ENCODE measurements at places on chromosomes 12 and 14.
A peak's percentile ranks its signal among the peaks of the same experiment; 100 is the strongest.

DNA sequence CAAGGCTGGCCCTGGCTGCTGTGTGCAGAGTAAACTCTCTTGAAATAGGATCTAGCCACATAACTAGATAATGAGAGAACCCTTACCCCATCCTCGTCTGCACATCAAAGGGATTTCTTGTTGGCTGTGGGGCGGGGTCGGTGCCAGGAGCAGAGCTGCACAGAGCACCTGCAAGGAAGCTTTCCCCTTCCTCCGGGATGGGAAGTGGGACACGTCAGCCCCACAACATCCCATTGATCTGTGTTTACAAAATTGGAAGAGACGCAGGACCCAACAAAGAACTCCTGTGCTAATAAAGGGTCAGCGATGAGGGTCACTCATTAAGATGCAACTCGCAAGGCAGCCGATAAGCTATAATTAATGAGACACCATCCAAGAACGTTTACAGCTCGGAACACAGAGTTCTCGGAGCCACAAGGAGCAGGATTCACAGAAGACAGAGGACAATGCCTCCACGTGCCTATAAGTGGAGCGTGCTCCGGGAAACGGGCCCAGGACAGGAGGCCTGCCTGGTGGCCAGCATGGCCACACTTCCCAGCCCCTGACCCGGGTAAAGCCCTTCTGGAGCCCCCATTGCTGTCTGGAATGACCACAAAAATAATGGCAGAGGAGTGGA, 171.5 kb downstream of the SLC15A4 start:
- no peak for DNase-seq

DNA sequence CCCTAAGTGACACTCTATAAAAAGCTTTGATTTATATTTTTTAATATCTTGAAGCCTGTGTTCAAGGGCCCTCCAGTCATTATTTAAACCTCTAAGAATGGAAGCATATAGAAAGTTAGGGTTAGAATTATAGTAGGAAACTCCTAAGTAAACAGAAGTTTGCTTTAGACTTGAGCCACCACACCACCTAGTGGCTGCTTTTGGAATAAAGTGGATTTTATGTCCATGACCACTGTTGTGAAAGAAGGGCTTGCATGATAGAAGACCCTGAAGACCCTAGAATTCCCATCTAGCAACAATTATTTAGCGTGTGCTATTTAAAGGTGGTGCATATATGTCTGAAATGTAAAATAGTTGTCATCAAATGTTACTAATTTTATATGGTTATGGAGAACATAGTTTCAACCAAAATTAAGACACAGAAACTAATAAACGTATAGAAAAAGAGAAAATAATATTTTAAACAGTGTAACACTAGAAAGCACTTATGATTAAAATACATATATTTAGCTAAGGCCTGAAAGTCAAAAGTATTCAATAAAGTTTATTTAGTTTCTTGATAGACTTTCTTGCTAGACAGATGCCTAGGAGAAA, 21.3 kb downstream of the LRRIQ1 start:
- DNase-seq, result peak; percentile 56

- DNase-seq, result no peak
These were observed 216.1 kb downstream of the TMEM132D start for GRCh38 chr12:129687731-129688130.

GRCh38 chr14:71004481-71004880, 97.2 kb downstream of the PCNX1 start:
- no peak for DNase-seq

GRCh38 chr12:53937596-53938325, 870 bp upstream of the HOXC13 start:
- no peak for DNase-seq

DNA sequence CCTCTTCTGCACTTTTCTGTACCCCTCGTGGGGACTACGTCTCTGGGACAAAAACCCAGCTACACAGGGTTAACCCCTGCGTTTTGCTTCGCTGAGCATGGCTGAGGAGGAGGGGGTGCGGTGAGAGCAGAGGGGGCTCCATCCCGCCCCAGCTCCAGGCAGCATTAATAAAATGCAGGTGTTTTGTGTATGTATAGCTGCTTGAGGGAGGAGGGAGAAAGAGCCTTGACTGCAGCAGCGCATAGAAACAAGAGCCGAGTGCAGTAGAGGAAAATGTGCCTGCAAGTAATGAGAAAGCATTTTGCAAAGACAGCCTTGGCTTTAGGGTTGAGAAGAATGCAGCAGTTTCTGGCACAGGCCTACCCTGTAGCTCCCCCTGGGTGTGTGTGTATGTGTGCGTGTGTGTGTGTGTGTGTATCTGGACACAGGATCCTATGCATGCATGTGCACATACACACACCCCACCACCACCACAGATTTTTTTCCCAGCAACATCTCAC, 103.9 kb downstream of the ZFP36L1 start:
- no peak for DNase-seq

DNA sequence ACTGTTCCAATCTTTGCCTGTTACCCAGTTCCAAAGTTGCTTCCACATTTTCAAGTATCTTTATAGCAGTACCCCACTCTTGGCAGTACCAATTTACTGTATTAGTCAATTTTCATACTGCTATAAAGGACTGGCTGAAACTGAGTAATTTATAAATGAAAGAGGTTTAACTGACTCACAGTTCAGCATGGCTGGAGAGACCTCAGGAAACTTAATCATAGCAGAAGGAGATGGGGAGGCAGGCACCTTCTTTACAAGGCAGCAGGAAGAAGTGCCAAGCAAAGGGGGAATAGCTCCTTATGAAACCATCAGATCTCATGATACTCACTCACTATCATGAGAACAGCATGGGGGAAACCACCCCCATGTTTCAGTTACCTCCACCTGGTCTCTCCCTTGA, 215.0 kb downstream of the SNAPC1 start:
- DNase-seq, result no peak

DNA sequence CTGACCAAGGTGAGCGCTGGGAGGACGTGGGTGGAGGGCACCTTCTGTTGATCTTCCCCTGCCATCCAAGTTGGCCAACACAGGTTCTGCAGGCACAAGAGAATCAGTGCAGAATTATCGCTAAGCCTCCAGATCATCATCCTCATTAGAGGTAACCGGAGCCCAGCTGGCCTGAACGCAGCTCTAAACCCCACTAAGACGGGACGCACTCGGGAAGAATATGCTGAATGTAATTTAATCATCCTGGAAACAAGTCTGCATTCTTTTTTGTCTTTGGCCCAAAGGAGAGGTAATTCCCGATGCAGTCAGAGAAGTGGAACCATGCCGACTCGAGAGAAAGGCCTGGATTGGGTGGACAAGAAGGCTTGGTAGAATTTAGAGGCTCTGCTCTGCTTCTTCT, 111.0 kb upstream of the GSC start:
- DNase-seq, result no peak

DNA sequence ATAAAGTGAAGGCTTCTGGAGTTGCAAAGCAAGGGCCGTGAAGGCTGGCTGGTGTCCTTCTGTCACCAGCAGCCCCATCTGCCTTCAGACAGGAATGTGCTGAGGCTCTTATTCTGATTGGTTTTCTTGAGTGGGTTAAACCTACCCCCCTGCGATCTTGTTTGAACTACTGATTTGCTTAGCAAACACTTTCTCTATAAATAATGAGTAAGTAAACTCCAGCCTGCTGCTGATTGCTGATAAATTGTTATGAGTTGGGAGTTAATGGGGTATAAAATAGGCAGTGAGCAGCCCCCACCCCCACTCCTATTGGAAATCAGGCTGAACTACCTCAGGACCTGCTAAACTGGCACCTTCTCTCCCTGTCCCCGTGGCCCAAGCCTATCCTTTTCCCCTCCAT, 146.1 kb upstream of the NOS1 start:
- DNase-seq, result no peak

- no peak for DNase-seq
These were observed 194.2 kb upstream of the ABCD2 start for GRCh38 chr12:39813776-39814175.

DNA sequence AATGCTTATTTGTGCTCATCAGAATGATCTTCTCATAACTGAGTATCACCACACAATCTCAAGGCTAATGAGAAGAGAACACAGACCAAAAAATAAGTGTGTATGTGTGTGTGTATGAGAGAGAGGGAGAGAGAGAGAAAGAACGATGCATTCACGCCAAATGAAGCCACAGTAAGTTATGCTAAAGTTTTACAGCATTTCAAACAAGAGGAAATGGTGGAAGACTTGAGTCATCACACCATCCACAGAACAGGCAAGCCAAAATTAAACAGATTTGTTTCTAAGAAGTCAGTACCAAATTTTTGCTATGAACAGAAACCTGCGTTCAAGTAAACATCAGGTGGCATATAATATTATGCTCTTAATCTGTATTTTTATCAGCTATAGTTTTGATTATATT, 141.2 kb downstream of the MED13L start:
- no peak for DNase-seq

DNA sequence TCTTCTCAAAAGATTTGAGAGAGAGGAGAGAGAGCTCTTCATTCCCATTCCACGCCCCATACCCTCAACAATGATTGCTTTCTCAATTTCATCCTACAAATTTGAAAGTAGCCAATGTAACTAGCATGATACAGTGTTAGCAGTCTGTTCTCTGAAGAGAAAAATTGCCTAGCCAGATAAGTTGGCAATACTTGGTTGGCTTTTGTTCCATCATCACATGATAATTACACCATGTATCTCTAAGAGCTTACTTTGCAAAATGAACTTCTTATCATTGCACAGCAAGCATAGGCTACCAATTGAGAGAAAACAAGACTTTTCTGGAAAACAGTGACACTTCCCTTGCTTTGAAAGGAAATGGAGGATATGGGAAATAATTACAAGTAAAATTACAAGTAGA, 68.9 kb downstream of the FSCB start:
- no peak for DNase-seq

DNA sequence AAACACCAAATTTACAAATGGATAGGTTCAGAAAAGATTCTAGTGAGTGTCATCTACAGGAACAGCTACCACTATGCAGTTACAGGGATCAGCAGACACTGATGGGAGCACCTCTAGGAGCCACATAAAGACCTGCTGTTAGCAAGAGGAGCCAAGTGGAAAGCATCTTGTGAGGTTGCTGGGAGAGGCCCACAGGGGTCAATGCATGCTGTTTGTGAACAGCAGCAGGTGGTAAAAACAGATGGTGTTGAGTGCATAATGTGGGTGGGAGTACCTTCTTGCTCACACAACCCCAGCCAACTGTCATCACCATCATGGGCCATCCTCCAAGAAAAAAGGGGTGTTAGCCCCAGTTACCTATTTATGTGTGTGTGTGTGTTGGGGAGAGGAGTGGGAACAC, 215.2 kb upstream of the SSTR1 start:
- no peak for DNase-seq

DNA sequence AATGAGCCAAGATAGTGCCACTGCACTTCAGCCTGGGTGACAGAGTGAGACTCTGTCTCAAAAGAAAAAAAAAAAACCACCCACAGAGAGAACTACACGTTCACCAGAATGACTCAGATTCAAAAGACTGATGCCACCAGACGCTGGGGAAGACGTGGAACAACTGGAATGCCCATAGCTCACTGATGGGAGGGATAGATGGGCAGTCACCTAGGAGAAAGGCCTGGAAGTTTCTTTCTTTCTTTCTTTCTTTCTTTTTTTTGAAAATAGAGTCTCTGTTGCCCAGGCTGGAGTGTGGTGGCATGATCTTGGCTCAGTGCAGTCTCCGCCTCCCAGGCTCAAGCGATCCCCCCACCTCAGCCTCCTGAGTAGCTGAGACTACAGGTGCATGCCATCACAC, 10.0 kb upstream of the KLC1 start:
- no peak for DNase-seq

DNA sequence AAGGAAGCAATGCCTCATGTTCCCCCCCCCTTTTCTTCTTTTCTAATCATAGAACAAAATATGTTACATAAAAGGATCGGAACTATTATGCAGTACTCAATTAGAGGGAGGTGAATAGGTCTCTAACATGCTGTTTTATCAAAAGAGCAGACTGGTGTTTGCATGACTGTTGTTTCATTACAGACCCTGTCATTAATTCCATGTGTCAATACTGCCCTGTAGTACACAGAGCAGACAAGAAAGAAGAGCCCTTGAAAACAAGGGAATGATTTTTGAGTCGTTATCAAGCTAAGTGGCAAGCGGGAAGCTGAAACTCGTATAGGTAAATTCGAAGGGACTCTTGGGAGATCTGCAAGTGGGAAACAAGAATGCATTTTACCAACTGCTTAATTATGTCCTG, 76.9 kb upstream of the TMEM263 start:
- no peak for DNase-seq

DNA sequence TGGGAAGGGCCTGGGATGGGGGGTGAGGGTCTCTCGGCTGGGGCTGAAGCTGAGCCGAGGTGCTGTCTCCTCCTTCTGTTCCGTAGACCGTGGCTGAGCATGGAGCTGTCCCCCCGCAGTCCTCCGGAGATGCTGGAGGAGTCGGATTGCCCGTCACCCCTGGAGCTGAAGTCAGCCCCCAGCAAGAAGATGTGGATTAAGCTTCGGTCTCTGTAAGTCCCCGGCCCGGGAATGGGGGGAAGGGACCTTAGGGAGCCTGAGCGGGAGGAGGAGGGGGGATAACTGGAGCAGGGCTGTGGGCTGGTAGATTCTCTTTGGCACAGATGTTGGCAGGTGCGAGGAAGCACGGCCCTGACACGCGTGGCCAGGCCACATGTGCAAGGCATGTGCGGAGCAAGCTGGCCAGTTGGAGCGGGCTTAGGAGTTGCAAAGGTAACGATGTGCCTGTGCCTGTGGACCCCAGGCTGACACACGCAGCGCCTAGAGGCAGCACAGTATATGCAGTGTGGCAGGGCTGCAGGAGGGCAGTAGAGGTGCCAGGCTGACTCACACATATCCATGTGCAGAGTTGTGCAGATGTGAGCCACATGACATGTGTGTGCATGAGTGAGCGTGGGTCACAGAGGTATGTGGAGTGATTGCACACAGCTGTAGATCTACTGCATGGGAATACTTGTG, 512 bp downstream of the PDE1B start:
- no peak for DNase-seq

DNA sequence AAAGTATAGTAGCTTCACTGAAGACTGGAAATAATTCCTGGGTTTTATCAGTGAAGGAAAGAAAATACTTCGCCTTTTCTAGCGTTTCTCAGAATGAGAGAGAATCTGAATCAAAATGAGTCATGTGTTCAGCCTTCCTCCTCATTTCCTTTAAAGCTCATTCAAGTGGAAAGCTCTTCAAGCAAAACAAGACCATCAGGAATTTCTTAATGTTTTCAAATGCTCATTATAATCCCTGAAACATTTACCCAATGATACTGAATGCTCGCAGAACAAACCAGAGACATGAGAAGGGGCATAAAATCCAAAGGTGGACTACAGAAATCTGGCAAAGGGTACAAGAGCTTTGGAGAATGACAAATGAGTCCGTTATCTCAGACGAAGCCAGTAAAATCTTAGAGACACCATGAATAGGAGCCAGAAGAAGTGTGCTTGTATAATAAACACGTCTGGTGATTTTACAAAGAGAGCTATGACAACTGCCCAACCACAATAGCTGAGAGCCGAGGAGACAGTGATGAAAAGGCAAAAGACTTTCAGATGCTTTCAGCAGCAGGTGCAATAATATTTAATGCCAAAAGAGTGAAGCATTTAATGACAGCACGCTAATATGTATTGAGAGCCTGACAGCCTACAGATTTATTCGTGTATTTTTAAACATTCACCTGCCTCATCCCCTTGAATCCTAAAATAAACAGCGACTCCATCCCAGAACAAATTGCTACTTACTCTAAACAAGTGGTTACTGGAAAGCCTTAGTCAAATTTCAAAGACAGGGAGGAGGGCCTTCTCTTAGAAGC, 19.0 kb downstream of the SPRING1 start:
- no peak for DNase-seq

GRCh38 chr12:8701046-8701660, 3.4 kb downstream of the RIMKLB start:
- DNase-seq, result no peak

GRCh38 chr12:122871851-122872780, 23.8 kb downstream of the VPS37B start:
- DNase-seq, result peak; percentile 49

All from MM.1S (cell line).